Left lobe of liver (tissue), 2 donors: ENCODE measurements at places on chromosomes 12 and 14.

GRCh38 chr12:32559434-32559833 is 119.7 kb upstream of the DNM1L start:
- no peak for DNase-seq

GRCh38 chr12:131171029-131171428 is 217.3 kb downstream of the ADGRD1 start:
- DNase-seq = no peak

DNA sequence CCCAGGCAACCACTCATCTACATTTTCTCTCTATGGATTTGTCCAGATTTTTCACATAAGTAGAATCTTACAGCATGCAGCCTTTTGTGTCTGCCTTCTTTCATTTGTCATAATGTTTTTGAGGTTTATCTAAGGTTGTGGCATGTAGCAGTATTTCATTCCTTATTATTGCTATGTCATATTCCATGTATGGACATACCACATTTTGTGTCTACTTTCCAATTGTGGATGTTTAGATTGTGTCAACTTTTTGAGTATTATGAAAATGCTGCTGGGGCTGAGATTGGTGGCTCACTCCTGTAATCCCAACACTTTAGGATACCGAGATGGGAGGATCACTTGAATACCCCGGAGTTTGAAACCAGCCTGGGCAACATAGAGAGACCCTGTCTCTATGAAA is 3.2 kb upstream of the ATXN2 start:
- no peak for DNase-seq

GRCh38 chr12:29519585-29520182 is 22.2 kb upstream of the OVCH1 start:
- no peak for DNase-seq

DNA sequence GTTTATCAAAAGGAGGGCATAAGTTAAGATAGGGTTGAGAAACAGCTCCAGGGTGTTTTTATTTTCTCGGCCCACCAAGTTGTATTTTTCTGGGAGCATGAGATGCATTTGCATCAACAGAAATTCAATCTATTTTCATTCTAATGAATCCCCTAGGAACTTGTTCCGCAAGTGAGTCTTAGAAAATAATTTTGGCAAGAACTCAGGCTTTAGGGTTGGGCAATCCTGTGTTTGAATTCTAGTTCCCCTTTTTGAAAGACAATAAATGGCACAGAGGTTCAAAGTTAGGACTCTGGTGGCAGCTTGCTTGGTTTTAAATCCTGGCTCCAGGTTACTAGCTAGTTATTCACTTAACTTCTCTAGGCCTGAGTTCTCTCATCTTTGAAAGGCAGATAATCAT is 23.7 kb downstream of the SLC5A8 start:
- no peak for DNase-seq

- no peak for DNase-seq
Measured at GRCh38 chr14:86057018-86057667, 527.2 kb downstream of the FLRT2 start.

DNA sequence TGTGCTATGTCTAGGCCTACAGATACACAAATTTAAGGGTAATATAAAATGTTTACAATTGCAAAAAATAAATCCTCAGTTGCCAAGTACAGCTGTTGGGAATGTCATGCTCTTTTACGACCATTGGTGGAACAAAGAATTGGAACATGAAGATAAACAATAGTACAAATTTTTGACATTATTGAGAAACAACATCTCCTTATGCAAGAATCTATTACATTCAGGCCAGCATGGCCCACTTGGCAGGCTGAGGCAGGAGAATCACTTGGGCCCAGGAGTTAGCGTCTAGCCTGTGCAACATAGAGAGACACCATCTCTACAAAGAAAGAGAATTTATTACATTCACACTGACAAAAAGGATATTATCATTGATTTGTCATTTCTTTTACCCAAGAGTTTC is 135.9 kb upstream of the NTF3 start:
- no peak for DNase-seq

DNA sequence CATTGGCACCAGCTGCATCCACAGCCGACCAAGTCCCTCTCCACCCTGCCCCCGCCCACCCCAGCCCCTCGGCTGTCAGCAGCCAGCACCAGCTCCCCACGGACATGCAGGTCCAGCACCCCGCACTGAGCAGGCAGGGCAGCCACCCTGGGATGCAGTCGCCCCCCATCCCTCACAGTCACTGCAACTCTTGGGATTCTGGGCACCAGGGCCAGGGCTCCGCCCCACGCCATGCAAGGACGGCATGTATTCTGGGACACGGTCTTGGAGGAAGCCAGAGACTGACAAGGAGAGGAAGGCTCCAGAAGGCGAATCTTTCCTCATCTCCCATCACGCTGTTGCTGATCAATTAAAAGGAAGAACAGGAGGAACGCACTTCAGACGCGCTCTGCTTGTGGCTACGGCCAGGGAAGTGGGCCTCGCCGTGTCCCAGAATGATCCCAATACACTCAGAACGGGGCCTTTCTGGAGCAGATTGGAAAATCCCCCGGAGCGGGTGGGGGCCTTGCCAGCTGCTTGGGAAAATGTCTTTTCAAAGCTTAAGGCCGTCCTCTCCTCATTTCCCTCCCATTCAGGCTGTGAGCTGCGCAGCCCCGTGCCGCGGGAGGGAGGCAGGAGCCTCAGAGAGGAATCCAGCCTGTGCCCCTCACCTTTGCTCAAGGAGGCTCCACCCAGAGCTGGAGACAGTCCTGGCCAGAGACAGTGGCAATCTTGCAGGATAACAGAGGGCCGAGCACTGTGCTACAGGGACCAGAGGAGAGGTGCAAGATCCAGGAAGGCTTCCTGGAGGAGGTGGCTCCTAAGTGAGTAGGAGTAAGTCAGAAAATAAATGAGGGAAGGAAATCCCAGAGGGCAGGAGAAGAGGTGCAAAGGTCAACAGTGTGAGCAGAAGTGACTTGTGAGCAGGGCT is 54.1 kb upstream of the DIO3 start:
- DNase-seq = peak; percentile 47

DNA sequence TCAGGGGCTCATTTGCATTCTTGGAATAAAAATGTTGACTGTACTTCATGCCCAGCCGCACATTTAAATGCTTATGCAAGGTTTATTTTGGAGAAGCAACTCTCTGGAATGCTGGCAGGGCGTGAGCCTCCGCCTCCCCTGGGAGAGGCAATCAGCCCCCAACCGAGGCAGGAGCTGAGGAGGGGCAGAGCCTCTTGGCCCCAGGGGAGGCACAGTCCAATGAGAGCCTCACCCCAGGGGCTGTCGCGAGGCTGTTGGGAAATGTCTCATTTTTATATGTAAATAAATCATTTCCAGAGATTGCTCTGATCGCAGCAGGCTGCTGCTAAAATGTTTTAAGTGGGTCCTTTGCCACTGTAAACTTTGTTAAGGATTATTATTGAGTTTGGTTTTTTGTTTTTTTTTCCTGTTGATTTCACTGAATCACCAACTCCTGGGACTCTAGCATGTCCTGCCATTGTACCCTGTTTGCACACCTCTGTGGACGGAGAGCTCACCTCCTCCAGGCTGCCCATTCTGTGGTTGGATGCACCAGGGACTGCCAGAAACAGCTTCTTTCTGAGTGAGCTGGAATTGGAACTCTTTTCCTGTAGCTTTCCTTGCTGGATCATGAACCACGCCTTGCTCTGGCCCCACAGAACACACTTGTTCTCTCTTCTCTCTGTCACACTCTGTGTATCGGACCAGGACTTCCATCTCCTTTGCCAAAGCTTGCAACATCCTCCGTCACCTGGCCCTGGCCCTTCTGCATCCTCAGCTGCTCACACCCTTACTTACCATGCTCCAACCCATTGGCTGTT is 46.9 kb upstream of the FAM181A start:
- DNase-seq = no peak

- DNase-seq = no peak
Measured at GRCh38 chr12:64609536-64610078, 688 bp upstream of the RASSF3 start.

- no peak for DNase-seq
Measured at GRCh38 chr14:104676694-104677511, 12.5 kb upstream of the INF2 start.

- DNase-seq = no peak
Measured at GRCh38 chr14:38549564-38549963, 293.7 kb upstream of the CLEC14A start.
